NCI-H510A (cell line): ENCODE measurements at places on chromosomes 1 and 21.

GRCh38 chr21:35927262-35927661 is 133.1 kb downstream of the SETD4 start:
- peak; percentile 62 for DNase-seq

DNA sequence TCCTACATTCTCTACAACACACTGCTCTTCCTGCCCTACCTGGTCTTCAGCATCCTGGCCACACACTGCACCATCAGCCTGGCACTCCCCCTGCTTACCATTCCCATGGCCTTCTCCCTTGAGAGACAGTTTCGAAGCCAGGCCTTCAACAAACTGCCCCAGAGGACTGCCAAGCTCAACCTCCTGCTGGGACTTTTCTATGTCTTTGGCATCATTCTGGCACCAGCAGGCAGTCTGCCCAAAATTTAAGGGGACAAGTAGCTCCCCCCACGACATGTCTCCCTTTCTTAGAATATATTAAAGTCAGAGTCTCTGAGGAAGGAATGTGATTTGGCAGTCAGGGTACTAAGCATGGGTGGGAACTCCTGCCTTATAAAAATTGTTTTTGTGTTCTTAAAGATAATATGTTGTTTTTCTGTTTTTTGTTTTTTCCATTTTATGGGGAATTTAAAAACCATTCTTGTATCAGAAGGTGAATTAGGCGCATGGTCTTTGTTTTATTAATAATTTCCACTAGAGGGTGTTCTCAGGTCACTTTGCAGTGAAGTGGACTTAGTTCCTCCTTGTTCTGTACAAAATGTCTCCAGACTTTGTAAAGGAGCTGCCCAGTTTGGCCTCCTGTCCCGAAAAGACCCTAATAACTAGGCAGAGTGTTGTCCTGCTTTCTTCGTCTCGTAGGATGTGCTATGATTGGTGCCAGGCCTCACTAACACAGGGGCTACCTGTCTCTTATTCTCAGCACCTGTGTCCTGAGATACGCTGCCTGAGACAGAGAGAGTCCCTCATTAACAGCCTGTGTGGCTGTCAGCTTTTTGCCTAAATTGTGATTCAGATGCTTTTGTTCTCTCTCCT is 13.1 kb downstream of the UBIAD1 start:
- no peak for DNase-seq

DNA sequence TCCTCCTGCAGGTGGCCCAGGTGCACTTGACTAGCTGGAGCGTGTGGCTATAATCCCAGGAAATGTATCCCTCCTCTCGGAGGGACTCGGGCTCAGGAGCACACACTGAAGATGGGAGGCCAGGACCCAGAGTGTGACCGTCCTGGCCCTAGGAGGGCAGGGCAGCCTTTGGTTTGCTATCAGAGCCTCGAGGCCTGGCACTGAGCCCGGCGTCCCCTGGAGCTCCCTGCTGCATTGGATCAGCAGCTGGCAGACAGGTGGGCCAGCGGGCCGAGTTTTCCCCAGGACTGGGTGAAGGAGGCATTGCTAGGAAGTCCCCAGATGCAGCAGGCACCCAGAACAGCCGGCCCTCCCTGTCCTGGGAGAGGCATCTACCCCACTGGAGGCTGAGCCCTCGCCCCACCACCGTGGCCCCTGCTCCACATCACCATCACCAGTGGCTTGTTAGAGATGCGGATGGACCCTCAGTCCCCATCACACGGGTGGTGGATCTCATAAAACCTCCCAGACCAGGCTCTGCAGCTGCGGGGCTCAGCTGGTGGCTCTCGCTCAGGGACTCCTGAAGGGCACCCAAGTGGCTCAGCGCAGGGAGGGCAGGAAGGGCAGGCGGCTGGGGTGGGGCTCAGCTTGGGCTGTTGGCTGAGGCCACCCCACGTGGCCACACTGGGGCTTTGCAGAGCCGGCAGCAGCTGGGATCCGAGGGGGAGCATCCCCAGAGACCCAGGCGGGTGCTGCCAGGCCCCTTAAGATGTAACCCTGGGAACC is 32.7 kb upstream of the POFUT2 start:
- DNase-seq, result no peak

DNA sequence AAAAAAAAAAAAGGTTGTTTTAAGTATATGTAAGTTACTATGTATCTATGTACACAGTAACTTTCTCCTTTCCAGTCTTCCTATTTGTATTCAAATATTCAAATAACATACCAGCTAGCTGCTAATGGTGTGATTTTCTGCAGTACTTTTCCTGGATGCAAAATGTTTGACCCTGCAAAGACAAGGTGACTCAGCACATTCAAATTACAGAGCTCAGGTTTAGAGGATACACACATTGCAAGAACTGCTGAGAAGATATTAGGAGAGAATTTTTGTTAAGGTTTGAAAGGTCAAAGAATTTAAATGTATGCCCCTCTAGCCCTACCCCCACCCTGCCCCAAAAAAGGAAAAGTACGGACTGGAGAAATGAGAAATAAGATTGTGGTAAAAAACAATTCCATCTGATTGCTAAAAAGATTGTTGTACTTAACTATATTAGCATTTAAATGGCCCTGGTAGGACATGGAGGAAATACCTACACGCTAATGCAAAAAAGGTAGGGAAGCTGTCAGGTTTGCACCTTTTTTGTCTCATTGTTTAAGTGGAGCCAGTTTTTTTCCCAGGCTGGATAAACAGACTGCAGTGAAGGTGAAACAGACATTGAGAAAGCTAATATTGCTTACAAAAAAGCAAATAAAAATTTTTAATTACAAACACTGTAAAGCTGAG is 45.6 kb downstream of the ZNF281 start:
- DNase-seq, result no peak

DNA sequence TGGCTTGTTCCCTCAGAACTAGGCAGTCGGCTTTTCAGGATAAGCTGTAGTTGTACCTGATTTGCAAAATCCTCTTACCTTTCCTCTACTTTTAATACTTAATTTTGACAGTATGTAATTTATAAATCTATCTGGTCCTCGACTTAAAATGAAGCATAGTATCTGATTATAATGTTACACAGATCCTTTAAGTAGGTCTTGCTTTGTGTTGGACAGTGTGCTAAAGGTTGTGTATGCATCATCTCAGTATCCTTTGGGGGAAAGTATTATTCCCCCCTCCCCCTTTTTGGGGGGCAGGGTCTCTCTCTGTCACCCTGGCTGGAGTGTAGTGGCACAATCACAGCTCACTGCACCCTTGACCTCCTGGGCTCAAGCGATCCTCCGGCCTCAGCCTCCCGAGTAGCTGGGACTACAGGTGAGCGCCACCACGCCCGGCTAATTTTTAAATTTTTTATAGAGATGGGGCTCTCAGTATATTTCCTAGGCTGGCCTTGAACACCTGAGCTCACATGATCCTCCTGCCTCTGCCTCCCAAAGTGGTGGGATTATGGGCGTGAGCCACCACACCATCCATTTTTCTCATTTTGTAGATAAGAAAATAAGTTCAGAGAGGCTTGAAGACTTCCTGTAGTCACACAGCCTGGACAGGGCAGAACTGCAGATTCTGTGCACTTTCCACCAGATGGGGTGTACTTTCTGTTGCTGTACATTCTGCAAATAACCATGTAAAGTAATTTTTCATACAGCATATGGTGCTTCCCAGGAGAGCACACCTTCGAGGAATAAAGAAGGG is 791 bp upstream of the STX6 start:
- DNase-seq, result no peak

- DNase-seq, result no peak
Measured at GRCh38 chr1:10737651-10738050, 58.8 kb downstream of the CASZ1 start.

DNA sequence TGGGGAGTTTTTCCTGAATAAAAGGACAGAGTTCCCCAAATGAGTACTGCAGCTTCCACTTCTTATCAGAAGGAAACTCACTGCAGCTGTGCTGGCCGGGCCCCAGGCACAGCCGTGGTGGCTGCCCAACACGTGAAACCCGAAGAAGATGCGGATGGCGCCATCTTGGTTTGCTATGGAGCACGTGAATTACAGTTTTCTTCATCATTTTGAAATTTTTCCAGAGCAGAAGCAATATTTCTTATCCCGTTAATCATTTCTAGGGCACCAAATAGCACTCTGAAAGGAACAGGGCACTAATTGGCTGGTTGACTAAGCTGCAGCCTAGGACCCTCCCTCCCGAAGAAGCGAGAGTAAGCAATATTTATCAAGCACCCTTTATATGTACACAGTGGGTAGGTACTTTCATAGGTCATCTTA is 63.2 kb upstream of the EPS8L3 start:
- DNase-seq, result no peak

- no peak for DNase-seq
Measured at GRCh38 chr1:62043154-62043553, 151.5 kb upstream of the L1TD1 start.

DNA sequence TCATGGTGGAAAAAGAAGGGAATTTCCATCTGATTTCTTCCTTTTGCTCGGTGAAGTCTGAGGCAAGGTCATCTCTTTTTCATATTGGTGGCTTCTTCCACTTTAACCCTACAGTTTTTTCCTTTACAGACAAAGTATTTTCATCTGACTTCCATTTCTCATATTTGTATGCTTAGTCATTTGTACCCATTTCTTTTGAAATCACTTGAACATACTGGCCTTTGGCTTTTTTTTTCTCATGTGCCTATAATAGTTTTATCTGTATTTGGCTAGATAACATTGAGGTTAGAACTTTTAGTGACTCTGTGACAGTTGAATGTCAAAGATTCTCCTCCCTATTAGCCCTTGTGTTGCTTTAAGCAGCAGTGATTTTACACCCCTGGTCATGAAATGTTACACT is 27.7 kb downstream of the IL12RB2 start:
- no peak for DNase-seq

DNA sequence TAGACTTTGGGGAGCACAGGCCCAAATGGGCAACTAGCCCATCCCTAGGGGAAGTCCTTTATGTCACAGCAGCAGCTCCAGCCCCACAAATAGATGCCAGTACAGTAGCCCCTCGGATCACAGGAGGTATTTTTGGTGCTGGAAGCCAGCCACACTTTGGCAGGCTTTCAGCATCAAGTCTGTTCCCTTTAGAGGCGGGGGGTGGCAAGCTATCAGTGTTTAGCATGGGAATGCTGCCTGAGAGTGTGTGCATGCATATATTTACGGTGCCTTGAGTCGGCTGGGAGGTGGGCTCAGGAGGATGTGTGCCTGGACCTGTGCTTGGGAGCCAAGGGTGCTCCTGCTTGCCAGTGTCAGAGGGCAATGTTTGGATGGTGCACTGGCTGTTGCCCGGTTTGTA is 3.5 kb upstream of the PLXNA2 start:
- DNase-seq, result no peak

- DNase-seq, result no peak
Measured at GRCh38 chr1:157437296-157437695, 115.0 kb downstream of the FCRL5 start.

- DNase-seq, result no peak
Measured at GRCh38 chr1:85578321-85579295, 2.0 kb upstream of the CCN1 start.

DNA sequence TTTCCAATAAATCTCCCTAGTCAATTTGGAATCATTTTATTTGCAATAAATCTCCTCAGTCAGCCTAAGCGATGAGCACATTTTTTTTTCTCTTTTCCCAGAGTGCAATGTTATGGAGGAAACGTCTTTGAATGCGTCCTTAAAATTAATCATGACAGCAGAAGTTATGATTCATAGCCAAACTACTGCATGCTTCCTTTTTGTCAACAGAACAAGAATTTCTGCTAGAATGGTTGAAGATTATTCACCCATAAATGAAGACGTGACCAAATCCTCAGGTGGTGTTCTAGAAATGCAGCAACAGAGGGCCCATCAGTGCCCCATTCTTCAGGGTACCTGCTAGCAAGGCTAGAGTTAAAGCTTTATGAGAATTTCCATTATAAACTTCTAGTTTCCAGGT is 407.9 kb upstream of the PKN2 start:
- DNase-seq, result no peak

- no peak for DNase-seq
Measured at GRCh38 chr21:45390831-45391742, 13.9 kb upstream of the COL18A1 start.

DNA sequence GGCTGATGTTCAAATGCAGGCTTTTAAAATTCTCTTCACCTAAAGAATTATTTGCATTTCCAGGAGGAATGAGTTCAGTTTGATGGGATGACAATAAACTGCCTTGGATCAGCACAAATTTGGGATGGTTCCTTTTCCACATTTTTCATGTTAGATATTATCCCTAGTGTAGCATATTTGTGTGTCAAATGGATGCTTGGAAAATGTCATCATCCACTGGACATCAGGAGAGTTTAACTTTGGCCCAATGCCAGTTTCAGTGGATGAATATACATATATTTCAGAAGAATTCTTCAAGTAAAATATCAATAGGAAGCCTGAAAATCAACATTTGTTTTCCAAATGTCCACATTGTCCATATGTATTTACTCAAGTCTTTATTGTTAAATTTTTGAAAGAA is 116.5 kb upstream of the COL24A1 start:
- no peak for DNase-seq
